Spinal cord (tissue), 10 donors: ENCODE measurements at places on chromosomes 12 and 14.
A peak's percentile ranks its signal among the peaks of the same experiment; 100 is the strongest.

DNA sequence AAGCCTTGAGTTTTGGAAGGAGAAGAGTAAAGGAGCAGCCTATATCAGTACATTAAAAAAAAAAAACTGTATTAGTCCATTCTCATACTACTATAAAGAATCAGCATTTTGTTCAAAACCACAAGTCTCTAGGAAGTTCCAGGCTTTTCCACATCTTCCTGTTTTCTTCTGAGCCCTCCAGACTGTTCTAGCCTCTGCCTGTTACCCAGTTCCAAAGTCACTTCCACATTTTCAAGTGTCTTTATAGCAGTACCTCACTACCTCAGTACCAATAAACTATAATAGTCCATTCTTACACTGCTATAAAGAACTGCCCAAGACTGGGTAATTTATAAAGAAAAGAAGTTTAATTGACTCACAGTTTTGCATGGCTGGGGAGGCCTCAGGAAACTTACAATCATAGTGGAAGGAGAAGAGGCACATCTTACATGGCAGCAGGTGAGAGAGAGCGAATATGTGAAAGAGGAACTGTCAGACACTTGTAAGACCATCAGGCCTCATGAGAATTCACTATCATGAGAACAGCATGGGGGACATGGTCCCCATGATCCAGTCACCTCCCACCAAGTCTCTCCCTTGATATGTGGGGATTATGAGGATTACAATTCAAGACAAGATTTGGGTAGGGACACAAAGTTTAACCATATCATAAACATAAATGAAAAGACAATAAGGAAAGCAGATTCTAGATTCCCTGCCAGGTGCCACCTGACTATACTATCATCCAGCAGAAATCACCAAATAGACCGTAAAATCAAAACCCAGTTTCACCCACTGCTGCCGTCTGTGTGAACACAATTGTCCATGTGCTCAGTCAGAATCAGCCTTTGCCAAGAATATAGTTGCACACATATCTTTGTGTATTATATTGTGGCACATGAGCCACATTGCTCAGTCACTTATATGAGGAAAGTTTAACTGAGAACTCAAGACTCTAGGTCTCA, 27.8 kb downstream of the TOGARAM1 start:
- DNase-seq, result no peak

DNA sequence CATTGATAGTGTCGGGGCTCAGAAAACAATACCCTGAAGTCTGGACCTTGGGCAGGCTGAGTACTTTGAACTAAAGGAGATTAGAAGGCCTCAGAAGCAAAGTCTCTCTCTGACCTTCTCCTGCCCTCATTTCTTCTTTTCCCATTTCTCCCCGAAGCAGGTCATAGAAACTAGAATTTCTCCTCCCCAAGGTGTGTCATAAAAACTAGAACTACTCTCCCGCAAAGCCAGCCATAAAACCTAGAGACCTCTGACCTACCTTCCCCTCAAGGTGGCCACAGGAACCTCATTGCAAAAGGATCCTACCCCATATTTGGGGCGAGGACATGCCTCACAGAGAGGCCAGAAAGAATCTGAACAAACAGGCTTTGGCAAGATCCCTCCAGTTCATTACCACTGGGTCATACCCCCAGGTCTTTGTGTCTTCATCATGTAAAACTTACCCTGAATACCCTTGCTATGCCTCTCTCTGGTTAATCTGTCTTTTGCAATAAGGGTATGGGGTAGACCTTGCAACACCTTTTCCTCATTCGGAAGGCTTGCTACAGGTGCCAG, 64.7 kb upstream of the ZFP36L1 start:
- no peak for DNase-seq

DNA sequence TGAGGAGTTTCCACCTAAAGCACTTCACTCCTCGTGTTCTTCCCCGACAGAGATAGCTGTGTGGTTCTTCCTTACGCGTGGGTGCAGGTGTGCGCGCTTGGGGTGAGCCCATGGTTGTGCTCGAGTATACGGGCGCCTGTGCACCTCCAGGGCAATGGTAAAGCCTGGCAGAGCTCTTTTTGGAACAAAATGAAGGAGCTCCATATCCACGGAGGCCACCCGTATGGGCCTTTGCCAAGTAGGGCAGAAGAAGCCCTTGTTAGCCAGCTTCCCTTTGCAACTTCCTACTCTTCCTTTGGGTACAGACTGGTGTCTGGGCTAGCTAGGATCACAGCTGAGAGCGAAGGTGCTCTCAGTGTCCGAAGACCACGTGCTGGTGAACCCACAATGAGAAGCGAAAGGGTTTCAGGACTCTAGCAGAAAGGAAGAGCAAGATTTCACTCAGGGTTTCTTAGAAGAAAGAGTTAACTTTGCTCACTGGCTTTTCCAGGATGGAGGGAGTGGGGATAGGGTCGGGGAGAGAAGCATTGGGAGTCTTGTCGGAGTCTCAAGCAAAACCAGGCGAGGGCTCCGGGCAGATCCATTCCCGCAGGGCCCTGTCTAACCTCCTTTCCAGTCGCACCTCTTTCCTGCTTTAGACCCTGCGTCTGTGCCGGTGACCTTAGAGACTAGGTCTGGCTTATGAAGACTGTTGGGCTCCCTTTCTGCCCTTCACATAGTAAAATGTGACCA, 960 bp upstream of the LRFN5 start:
- no peak for DNase-seq

- no peak for DNase-seq
These were observed 22.2 kb upstream of the CFAP54 start for GRCh38 chr12:96466939-96467751.

GRCh38 chr12:89863493-89863938, 154.9 kb upstream of the ATP2B1 start:
- no peak for DNase-seq

GRCh38 chr12:64496839-64497400, 45.0 kb downstream of the TBK1 start:
- DNase-seq, result no peak

DNA sequence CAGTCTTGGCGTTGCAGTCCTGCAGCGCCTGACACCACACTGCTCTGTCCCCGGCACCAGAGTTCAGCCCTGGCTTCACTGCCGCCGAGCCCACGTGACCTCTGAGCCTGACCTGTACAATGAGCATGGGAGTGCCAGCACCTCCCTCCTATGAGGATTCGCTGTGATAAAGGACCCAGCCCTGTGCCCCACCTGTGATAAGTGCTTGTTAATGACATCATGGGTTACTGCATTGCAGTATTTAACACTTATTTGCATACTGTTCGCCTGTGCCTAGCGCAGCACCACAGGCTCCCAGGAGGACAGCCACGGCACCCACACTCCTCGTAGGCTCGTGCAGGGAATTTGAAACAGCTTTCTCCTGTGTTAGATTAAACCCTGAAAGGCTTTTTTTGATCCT, 118.2 kb upstream of the GSC start:
- DNase-seq, result no peak

GRCh38 chr14:56482310-56482911, 97.2 kb upstream of the TMEM260 start:
- no peak for DNase-seq

DNA sequence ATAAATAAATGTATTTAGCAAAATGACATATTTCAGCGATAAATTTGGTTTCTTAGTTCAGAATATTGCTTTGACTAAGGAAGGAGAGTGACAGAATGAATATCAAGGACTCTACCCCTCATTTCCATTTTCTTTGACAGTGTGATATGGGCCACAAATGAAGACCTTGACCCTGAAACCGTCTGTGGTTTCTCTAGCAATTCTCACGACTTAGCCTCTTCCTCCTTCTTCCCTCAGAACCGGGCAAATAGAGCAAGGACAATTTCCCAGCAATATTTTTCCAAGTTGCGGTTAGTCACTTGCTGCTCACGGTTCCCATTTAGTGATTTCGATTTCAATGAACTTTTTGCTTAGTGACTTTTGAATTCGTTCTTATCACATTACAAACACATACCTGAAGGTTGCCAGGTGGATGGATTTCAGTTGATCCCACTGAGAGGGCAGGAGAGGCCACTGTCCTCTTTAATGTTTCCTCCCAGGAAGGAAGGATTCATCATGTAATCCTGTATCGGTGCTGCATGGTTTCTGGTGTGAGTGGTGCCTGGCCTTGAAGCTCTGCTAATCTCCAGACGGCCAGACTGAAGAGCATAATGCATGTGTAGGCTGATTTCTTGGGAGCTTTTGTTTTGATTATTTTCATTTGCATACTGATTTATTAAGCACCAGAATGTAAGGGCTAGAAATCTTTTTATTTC, 77.6 kb downstream of the CHST11 start:
- no peak for DNase-seq

- DNase-seq, result no peak
These were observed 139.8 kb downstream of the CALM1 start for GRCh38 chr14:90536511-90537191.

DNA sequence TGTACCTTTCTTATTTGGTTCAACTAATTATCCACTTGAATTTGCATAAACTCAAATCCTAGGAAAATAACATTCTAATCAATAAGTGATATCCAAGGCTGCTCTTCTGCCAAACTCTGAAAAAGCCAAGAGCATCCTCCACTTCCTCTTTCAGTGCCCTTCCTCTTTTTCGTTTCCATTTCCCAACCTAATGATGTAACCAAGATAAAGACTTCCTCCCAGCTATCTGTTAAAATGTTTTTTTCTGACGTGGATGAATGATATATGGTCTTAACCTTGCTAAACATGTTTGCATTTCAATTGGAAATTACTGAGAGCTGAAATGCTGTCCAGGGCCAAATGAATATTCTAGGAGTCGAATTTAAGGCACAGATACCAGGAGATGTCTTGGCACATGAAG, 459.5 kb upstream of the PDE3A start:
- DNase-seq, result no peak

DNA sequence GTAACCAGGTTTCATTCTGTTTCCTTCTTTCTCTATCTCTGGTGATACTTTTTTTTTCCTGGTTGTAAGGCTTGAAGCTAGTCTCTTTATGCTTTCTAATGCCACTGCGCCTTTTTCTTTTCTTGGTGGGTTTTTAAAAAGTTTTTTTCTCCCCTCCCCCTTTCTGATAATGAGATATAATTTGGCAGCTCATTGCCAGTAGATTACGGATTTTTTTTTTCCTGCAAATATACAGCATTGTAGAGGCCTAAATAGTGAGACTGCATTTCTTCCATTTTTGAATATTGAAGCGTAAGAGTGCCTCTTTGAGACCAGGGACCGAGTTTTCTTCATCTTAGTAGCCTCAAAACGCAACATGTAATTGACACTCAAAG, 1.1 kb downstream of the PAPOLA start:
- DNase-seq, result no peak

GRCh38 chr12:44647917-44648690, 228.0 kb downstream of the NELL2 start:
- DNase-seq, result no peak

GRCh38 chr14:94009767-94010166, 12.7 kb downstream of the CCDC197 start:
- peak; percentile 67 for DNase-seq

GRCh38 chr14:38507299-38507698, 251.4 kb upstream of the CLEC14A start:
- no peak for DNase-seq

GRCh38 chr14:31300296-31300695, 92.7 kb upstream of the HECTD1 start:
- no peak for DNase-seq

DNA sequence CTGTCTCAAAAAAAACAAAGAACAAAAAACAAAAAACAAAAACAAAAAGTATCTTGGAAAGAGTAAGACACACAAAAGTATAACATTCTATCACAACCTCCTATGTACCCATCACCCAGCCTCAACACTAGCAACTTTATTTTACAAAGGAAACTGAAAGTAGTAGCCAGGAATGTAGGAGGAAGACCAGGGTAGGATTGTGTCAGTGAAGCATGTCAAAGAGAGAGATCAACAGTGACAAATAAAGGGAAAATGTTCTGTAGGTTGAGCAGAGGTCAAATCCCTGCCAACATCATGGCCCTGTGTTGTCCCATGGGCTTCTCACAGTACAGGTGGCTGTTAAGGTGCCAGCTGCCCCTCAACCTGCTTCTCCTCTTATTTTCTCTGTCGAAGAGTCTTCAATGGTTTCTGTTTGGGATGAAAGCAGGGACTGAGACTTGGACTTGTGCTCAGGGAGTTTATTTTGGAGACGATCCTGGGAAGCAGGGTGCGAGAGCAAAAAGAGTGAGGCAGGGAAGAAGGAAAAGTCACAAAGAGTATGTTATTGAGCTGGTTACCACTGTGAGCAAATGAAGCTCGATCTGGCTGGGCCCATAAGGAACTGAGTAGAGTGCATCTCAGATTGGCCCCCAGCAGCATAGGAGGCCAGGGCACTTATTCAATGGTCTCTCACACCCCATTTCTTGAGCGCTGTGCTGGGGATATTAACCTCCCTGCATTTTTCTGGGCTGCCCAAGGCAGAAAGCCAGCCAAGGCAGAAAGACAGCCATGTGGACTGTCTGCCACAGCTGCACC, 29.4 kb upstream of the CTDSP2 start:
- no peak for DNase-seq

DNA sequence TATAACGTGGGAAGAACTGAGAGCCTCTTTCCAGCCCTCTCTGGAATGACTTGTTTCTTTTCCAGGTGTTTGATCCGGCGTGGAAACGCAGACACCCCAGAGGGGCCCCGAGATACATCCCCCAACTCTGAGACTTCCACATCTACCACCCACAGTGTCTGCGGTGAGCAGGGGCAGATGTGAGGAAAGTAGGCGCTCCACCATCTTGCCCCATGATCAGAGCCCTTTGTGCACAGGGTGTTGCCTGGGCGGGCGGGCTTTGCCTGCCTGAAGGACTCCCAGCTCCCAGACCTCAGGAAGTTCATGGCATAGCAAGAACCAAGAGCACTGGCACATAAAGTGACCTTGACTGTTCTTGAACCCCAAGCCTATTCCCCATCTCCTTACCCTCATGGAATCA, 2.8 kb downstream of the CARMIL3 start:
- no peak for DNase-seq
